Psoas muscle (tissue), 8 donors: ENCODE measurements at places on chromosomes 13 and 19. TPM values are rescaled to one million over a fixed set of nuclear protein-coding genes. Genes with fewer than 3 reads are reported as not detected.
A peak's percentile ranks its signal among the peaks of the same experiment; 100 is the strongest.

DNA sequence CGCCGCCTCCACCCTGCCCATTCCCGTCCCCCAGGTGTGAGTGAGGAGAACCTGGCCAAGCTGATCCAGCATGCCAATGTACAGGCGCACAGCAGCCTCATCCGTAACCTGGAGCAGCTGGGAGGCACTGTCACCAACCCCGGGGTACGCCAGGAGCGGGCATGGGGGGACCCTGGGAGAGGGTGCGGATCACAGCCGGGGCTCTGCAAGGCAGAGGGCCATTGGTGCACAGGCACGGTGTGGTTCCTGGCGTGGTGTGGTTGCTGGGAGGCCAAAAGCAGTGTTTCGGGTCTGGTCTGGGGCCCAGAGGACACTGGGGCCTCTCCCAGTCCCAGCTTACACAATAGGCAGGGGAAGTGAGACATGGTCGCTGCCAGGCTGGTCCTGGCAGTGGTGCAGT lies 8.3 kb downstream of the STXBP2 start:
- DNase-seq = no peak
- H3K27ac ChIP-seq = no peak overlapping the region
- H3K4me1 ChIP-seq = no peaks in the 10 kb centered on the region
- H3K4me3 ChIP-seq = no peak overlapping the region
- peaks cover 4% of the 10 kb centered on the region for H3K27me3 ChIP-seq

GRCh38 chr13:73599232-73600128 lies 534.7 kb downstream of the KLF12 start:
- no peak for DNase-seq
- no peak overlapping the region for H3K27ac ChIP-seq
- H3K4me3 ChIP-seq = no peak overlapping the region
- H3K4me1 ChIP-seq = no peaks in the 10 kb centered on the region
- no peaks in the 10 kb centered on the region for H3K36me3 ChIP-seq
- H3K27me3 ChIP-seq = no peaks in the 10 kb centered on the region

DNA sequence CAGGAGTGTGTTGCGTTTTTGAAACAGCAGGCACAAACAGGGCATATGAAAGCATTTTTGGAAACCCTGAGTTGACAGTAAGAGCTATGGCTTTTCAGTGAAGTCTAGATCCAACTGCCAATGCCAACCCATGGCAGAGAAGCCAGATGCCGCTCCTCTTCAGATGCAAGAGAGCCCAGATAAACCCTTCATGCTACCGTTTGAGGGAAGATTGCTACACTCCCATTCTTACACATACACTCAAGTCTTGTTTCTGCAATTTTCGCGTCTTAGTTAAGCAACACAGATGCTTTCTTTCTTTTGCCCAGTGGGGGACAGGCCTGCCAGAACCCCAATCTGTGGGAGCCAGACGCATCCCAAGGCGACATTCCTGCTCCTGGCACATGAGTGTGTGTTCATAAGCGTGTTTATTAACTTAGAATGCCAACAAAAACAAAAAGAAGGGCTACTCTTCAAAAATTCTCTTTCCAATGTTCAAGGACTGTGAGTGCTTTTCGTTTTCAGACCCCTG lies 10.4 kb downstream of the BORCS8 start:
- no peak overlapping the region for H3K4me3 ChIP-seq
- H3K36me3 ChIP-seq = peaks cover 53% of the 10 kb centered on the region
- DNase-seq = no peak
- no peaks in the 10 kb centered on the region for H3K4me1 ChIP-seq
- H3K27me3 ChIP-seq = no peaks in the 10 kb centered on the region

DNA sequence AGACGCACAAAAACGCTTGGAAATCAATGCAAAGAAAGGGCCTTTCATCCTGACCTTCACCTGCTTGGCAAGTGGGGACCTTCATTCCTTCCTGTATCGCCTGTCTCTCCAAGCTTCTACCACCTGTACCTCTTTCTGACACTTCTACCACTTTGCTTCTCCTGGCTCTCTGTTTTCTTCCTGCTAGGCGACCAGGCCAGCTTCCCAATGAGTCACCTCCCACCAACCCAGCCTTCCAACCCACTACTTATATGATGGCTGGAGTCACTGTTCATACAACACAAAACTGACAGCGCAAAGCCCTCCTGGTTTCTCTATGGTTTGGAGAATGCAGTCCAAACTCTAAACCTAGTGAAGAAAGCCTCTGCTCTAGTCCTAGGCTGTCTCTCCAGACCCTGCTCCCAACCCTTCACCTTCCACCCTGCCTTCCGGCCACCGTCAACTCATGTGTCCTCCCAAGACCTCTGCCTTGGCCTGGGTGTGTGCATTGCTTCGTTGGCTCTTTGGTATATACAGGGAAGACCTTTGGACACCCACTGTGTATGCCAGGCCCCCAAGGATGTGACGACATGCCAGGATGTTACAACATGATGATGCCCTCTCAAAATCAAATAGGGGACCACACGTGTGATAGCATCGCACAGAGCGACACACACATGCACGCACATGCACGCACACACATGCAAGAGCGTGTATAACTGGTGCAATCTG lies 148.5 kb downstream of the STK24 start:
- no peaks in the 10 kb centered on the region for H3K36me3 ChIP-seq
- peak overlapping the region; percentile 59 for H3K4me3 ChIP-seq
- no peaks in the 10 kb centered on the region for H3K27me3 ChIP-seq

DNA sequence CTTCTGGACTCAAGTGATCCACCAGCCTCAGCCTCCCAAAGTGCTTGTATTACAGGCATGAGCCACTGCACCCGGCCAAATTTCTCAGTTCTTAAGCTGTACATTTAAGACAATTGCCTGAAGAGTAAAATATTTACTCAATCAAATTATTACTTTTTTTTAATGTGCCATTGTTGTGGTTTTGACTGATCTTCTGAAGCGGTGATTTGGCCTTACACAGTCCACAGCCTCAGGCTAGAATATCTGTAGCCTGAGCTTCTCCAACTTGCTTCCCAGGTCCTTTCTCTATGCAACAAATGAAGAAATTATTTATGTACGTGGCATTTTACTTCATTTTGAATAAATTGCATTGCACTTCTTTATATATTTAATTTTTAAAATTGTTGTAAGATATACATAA lies 281.3 kb downstream of the KLF5 start:
- H3K27me3 ChIP-seq = peaks cover 2% of the 10 kb centered on the region
- H3K4me3 ChIP-seq = no peak overlapping the region
- no peak overlapping the region for H3K27ac ChIP-seq
- H3K36me3 ChIP-seq = no peaks in the 10 kb centered on the region

GRCh38 chr13:33285420-33286124 lies at the start of gene STARD13:
STARD13 (minus strand) TSS chr13:33285755; CDS start chr13:33285638, 117 bp downstream.
- H3K4me1 ChIP-seq = peaks cover 31% of the 10 kb centered on the region
- H3K4me3 ChIP-seq = peak within 1 kb of the TSS; percentile 67
- DNase-seq = peak; percentile 91
- H3K27me3 ChIP-seq = no peaks in the 10 kb centered on the region

GRCh38 chr13:95300625-95301182 lies 547 bp downstream of the ABCC4 start:
- peak overlapping the region; percentile 90 for H3K27ac ChIP-seq
- H3K4me1 ChIP-seq = peaks cover 38% of the 10 kb centered on the region
- peak overlapping the region; percentile 89 for H3K4me3 ChIP-seq

DNA sequence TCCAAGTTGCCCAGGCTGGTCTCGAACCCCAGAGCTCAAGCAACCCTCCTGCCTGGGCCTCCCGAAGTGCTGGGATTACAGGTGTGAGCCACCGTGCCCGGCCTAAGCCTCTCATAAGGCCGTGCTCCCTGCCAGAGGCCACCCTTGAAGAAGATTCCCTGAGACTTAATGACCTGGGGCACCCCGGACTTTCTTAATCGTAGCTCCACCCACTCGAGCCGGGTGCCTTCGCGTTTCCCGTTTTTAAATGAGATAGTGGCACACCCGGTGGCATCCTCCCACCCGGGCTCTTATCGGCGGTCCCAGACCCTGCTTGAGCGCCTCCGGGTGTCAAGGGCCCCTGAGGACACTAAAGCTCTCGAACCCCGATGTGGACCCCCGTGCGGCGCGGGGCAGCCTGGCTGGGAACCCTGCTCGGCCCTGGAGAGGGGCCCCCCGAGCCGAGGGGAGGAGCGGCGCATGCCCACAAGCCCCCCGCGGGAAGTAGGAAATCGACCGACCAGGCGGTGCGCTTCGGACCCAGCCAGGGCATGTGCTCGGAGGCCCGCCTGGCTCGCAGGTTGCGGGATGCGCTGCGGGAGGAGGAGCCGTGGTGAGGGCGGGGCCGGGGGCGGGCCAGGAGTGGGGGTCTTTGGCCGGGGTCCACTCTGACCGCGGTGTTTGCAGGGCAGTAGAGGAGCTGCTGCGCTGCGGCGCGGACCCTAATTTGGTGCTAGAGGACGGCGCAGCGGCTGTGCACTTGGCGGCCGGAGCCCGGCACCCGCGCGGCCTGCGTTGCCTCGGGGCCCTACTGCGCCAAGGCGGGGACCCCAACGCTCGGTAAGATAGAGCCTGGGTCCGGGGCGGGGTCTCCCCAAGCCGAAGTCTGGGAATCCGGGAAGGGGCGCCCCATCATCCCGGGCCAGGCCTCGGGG lies at the start of gene ANKLE1:
Gene ANKLE1, plus strand, starts transcription at position 511 of the 914 bp plus-strand sequence. Its CDS starts 20 bp downstream, at position 531.
- peak within 1 kb of the TSS; percentile 51 for H3K4me3 ChIP-seq
- no peak for DNase-seq
- H3K4me1 ChIP-seq = peaks cover 4% of the 10 kb centered on the region
- H3K27me3 ChIP-seq = peaks cover 16% of the 10 kb centered on the region

DNA sequence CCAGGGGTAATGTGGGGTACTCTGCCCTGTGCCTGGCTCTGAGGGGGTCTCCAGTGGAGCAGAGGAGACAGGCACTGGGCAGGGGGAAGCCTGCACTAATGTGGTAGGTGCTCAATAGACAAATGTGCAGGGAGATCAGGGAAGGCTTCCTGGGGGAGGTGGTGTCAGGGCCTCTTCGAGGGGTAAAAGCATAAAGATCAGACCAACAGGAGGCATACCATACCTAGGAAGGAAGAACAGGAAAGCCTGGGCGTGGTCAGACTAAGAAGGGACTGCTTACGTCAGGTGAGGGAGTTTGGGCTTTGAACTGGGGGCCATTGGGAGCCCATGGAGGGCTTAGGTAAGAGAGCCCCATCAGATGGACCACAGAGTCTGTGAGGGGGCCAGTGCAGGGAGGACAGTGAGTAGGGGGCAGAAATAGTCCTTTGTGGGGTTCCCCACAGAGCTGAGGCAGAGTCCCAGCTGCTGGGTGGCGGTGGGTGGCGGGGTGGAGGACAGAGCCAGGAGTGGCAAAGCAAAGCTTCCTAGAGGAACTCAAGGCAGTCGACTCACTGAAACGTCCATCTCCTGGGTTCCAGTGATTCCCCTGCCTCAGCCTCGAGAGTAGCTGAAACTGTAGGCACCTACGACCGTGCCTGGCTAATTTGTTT lies 8.8 kb downstream of the PRR36 start:
- no peak overlapping the region for H3K4me3 ChIP-seq
- no peaks in the 10 kb centered on the region for H3K36me3 ChIP-seq
- peaks cover 13% of the 10 kb centered on the region for H3K4me1 ChIP-seq

GRCh38 chr13:104967836-104968630 lies 1567.4 kb downstream of the EFNB2 start:
- no peaks in the 10 kb centered on the region for H3K27me3 ChIP-seq
- no peaks in the 10 kb centered on the region for H3K36me3 ChIP-seq
- DNase-seq = no peak
- H3K4me1 ChIP-seq = no peaks in the 10 kb centered on the region

DNA sequence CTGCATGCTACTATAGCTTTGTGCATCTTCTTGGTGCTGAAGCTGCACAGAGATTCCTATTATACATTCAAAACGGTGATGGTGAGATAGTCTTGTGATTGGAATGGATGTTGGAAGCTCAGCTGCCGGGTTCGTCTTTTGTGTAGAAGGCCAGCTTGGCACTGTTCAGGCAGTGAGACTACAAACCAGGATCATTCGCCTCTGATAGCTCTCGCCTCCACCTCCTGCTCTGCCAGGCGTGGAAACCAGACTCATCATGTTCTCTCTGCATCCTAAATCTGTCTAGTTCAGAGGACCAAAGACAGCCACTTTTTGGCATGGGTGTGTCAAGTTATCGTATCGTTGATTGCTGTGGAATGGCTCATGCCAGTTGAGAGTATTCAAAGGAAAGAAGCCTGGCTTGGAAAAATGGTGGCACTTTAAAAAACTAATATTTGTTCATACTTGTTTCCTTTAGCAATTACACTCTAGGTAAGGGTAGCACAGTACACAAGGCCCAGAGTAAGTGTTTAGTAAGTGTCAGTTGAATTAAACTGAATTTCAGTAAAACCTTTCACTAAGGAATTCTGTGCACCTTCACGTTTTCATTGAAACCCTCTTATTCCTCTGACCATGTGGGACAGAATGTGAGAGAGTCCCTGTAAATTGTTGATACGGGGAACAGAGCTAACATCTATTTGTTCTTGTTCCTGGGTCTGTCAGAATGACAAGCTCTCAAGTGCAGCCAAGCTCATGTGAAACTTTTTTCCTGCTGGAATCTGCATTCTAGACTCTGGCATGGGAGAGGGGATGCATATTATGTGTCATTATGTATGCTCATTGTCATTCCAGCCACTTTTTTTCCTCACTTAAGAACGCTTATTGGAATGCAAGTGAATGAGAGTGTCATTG lies 69.8 kb downstream of the DPY19L3 start:
- H3K4me1 ChIP-seq = no peaks in the 10 kb centered on the region
- H3K4me3 ChIP-seq = no peak overlapping the region
- H3K27me3 ChIP-seq = no peaks in the 10 kb centered on the region
- no peak for DNase-seq
- no peak overlapping the region for H3K27ac ChIP-seq
- peaks cover 18% of the 10 kb centered on the region for H3K36me3 ChIP-seq

DNA sequence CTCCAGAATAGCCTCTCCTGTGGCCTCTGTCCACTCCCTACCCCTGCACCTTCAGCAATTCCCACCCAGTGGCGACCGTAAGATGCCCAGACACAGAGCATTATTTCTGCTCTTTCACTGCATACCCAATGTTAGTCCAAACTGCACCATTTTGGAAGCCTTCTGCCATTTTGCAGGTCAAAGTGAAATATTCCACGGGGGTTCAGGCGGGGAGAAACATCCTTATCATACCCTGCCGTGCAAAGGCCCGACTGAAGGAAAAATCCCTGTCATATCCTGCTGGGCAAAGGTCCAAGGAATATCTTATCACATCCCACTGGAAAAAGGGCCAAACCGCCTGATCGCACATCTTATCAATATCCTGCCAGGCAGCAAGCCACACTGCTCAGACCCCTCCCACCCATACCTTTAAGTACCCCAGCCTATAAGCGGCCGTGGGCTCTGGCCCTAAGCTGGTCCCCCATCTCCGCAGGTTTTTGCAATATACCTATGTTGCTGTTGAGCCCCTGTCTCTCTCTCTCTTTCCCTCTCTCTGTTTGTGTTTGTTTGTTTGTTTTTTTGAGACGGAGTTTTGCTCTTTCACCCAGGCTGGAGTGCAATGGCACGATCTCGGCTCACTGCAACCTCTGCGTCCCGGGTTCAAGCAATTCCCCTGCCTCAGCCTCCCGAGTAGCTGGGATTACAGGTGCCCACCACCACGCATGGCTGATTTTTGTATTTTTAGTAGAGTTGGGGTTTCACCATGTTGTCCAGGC lies 18.2 kb downstream of the CLEC11A start:
- H3K27ac ChIP-seq = no peak overlapping the region
- H3K4me1 ChIP-seq = no peaks in the 10 kb centered on the region
- no peak for DNase-seq
- H3K27me3 ChIP-seq = peaks cover 8% of the 10 kb centered on the region
- no peaks in the 10 kb centered on the region for H3K36me3 ChIP-seq

Gene OR7A5
- total RNA-seq = not detected

Gene ATXN8OS
- not detected for total RNA-seq

Gene IZUMO2
- not detected for total RNA-seq

Gene ZNF560
- not detected for total RNA-seq

Gene SCN1B
- total RNA-seq = 273 TPM

Gene SIGLEC14
- 1.2 TPM for total RNA-seq

Gene KLK2
- total RNA-seq = not detected

Gene C19orf67
- not detected for total RNA-seq

Gene CDADC1
- 6.2 TPM for total RNA-seq
